Stimulated activated memory B cell treated with anti-CD40 and anti-IgM and Interleukin-4, amounts not matched to agents 10 μg/mL and 1 μg/mL and 100 μg/mL, for 72 hours (primary cell): ENCODE measurements at places on chromosomes 4 and X.
A peak's percentile ranks its signal among the peaks of the same experiment; 100 is the strongest.

DNA sequence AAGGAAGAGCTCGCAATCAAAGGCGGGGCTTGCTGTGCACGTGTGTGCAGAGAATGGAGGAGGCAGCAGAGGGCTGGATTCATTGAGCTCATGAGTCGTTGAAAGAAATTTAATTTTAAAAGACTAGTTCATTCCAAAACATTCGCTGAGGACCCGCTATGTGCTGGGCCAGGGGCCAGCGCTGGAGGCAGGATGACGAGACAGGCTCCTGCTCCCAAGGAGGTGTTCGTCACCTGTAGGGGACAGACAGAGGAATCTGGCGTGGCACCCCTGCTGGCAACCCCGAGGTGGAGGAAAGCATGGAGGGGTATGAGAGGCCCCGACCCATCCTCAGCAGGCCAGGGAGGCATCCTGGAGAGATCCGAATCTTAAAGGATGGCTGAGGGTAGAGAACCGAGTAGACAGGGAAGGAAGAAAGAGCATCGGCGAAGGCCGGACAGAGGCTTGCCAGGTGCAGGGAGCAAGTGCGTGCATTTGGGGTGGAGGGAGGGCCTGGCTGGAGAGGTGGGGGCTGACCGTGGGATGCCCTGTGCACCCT lies 96.4 kb downstream of the CPZ start:
- H3K27me3 ChIP-seq: peaks cover 11% of the 10 kb centered on the region
- no peaks in the 10 kb centered on the region for H3K36me3 ChIP-seq
- no peak for ATAC-seq

GRCh38 chr4:182246401-182247205 lies 3.4 kb downstream of the TENM3 start:
- H3K27me3 ChIP-seq: no peaks in the 10 kb centered on the region
- no peaks in the 10 kb centered on the region for H3K4me1 ChIP-seq
- no peaks in the 10 kb centered on the region for H3K36me3 ChIP-seq
- no peak overlapping the region for H3K4me3 ChIP-seq
- no peak overlapping the region for H3K27ac ChIP-seq

DNA sequence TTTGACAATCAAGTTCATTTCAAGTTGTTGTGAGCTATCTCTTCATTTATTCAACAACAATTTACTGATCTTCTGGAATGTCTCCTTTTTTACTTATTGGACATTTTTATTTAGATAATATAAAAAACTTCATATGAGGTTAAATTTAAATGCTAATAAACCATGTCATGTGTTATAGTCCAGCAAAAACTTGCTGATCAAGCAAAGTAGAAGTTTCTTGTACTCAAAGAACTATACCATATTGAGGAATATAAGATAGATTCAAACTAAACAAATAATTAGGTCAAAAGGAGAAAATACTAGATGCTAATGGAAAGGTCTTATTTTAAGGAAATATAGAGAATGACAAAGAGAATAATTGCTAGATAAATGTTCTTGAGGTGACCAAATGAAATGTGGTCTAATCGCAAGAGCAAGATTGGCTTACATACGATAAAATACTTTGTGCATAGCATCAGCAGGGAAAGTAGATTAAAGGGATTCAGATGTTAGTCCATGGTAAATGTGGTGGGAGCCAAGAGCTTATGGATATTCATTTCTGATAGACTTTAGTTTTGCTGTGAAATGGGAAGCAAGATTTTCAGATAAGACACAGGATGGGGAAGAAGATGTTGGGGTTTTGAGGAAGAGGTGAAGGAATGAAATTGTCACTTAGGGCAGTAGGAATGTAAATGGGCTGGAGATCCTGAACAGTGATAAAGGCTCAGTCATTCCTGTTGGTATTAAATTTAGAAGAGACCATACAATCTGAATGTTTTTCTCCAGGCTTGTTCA lies 229.5 kb downstream of the MAPK10 start:
- H3K27ac ChIP-seq: no peak overlapping the region
- no peaks in the 10 kb centered on the region for H3K27me3 ChIP-seq
- no peaks in the 10 kb centered on the region for H3K36me3 ChIP-seq
- H3K4me3 ChIP-seq: no peak overlapping the region
- no peak for ATAC-seq

- no peak overlapping the region for H3K27ac ChIP-seq
- no peak for ATAC-seq
- H3K4me3 ChIP-seq: no peak overlapping the region
- H3K36me3 ChIP-seq: no peaks in the 10 kb centered on the region
Observed at GRCh38 chr4:120939693-120940092, 17.2 kb upstream of the PRDM5 start.

DNA sequence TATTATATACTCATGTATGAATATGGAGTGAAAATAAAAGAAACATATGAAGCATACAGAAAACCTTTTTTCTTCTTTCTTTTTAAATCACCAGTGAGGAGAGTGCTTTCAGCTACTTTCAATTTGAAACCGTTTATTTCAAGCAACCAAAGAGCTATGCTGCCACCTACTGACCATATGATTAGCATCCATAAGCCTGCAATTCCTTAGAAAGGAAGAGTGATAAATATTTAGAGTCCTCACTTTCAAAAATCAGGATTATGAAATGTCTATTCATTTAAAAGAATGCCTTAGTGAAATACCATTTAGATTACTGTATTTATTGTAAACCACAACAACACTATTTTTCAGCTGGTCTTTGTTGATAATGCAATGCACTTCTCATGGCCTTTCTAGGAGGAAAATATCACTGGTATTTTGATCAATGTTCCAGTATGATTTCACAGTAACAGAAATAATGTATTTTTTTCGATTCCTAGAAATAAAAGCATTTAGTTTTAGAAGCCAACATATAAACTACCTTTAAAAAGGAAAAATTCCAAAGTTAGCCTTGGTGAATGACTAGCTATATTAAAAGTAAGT lies 667.6 kb downstream of the PCDH18 start:
- H3K4me1 ChIP-seq: no peaks in the 10 kb centered on the region
- no peaks in the 10 kb centered on the region for H3K36me3 ChIP-seq

GRCh38 chr4:123980736-123981300 lies 584.2 kb downstream of the SPRY1 start:
- H3K36me3 ChIP-seq: no peaks in the 10 kb centered on the region
- H3K4me3 ChIP-seq: no peak overlapping the region
- ATAC-seq: no peak
- no peak overlapping the region for H3K27ac ChIP-seq

GRCh38 chrX:34918091-34918736 lies 24.4 kb upstream of the FAM47B start:
- no peaks in the 10 kb centered on the region for H3K27me3 ChIP-seq
- H3K4me3 ChIP-seq: no peak overlapping the region
- no peak overlapping the region for H3K27ac ChIP-seq
- ATAC-seq: no peak

DNA sequence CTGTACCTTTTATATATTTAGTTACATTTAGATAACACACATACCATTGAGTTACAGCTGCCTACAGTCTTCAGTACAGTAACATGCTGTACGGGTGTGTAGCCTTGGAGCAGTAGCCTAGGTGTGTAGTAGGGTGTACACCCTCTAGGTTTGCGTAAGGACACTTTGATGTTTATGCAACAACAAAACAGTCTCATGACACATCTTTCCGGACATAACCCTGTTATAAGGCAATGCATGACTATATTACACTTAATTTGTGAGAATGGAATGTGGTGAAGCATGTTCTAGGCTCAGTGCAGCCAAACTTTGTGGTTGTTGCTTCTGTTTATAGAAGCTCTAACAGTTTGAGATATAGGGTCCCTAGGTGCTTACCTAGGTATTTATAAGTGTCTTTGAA lies 65.4 kb downstream of the SPRY1 start:
- peaks cover 9% of the 10 kb centered on the region for H3K4me1 ChIP-seq
- ATAC-seq: no peak
- H3K27me3 ChIP-seq: no peaks in the 10 kb centered on the region
- H3K27ac ChIP-seq: no peak overlapping the region
- H3K36me3 ChIP-seq: no peaks in the 10 kb centered on the region
- no peak overlapping the region for H3K4me3 ChIP-seq

- no peaks in the 10 kb centered on the region for H3K27me3 ChIP-seq
- peak overlapping the region; percentile 75 for H3K27ac ChIP-seq
Observed at GRCh38 chrX:41705680-41706374, 17.1 kb downstream of the GPR34 start.
